ENCODE measurements at places on chromosomes 7 and 10.

DNA sequence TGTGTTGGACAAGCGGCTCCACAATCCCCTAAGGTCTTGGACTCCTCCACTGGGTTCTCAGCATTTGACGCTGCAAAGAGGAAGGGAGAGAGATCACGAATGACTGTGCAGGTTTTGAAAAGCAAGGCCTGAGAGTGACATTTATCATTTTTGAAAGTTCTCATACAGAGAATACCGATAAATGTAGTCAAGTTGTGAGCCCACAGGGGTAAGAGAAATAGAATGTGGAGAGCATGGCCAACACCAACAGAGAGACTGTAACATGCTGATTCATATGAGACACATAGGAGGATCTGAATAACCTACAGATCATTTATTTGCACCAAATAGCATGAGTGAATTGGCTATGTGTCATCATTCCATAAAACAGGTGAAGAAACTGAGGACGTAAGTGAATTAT is 230.5 kb upstream of the MBL2 start:
- no peak for DNase-seq

- no peak for DNase-seq
Measured at GRCh38 chr7:78129865-78130264, 331.3 kb downstream of the PHTF2 start.

DNA sequence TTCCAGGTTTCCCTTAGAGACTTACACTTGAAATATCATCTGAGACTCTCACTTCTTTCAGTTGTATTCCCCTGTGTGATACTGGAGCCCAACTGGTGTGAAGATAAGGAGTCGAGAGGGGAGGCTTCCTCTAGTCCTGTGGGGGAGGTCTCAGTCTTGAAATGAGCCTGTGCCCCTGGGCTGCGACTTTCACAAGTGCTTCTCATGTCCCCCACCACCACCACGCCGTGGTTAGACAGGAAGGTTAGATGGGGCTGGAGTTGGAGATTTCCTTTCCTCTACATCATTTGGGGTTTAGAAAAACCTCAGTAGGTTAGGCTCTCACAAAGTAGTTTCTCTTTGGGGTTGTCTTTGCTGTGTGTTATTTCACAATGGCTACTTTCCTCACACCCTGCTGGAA is 25.6 kb upstream of the MKX start:
- DNase-seq, result no peak

DNA sequence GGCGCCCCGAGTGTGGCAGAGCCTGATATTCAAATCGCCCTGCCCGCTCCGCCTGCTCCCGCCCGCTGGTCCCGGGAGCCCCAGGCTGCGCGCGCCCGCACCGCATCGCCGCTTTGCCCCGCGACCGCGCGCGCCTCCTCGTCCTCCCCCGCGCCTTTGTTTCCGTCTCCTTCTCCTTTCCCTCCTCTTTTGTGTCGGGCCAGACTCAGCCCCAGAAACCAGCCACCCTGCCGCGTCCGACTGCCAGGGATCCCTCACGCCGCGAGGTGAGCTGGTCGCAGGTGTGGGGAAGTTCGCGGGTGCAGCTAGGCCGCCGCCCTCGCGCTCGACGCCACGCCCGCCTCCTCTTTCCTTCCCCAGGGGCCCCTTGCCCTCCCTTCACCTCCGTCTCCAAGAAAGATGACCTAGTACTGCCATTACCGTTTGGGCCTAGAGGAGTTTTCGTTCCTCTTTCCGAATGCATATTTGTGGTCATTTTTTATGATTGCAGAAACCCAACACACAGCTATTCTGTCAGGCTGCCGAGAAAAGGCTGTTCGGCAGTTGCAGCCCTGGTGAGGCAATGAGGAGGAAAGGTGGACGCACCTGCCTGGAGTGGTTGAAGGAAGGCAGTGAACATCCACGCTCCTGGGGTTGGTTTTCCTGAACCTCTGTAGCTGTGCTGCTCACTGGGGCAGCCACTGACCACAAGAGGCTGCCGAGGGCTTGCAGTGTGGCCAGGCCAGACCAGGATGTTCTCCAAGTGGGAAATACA is 107.3 kb downstream of the SNX10 start:
- DNase-seq, result peak; percentile 25

- DNase-seq, result no peak
Measured at GRCh38 chr10:110269374-110270318, 35.1 kb downstream of the SMNDC1 start.

- no peak for DNase-seq
Measured at GRCh38 chr10:74738052-74738451, 88.3 kb upstream of the KAT6B start.

DNA sequence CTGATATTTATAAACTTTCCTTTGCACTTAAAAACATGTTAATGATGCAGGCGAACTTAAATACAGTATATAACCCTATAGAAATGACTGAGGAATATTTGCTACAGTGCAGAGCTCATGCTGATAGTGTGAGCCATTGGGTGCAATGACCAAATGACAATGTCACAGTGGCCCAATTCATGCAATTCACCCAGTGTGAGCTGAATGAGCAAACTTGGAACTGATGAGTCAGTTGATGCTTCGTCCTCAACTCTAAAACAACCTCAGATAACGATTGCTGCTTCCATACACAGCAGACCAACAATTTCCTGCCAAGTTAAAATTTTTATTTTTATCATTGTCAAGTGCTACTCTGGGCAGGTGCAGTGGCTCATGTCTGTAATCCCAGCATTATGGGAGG is 12.1 kb upstream of the ZC3HAV1L start:
- DNase-seq, result peak; percentile 61

DNA sequence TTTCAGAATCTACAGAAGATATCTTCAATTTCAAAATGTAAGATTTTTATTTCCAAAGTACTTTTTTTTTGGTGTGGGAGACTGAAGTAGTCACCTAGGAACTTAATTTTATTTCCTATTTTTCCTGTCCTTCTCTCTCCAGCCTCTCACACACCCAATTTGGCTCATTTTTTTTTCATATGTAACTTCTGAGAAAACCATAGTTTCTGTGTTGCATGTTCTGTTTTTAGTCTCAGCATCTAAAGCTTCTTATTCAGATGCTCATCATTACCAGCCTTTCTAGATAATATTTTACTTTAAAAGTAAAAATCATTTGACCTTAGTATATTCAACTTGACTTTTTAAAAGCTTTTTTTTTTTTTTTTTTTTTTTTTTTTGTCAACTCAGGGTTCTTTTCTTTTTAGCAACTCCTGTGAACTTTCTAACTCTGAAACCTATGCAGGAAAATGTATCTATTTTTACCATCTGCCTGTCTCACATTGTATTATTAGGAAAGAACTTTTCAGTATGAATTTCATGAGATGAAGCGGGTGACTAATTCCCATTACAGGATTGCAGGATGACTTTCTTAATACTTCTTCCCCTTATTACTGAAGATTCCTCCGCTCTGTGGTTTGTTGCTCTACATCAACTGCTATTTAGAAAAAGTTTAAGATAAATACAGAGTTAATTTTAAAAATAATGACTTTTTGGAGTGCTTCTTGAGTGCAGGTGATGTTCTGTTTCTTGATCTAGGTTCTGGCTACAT is 73.6 kb upstream of the LSM8 start:
- DNase-seq, result no peak

- no peak for DNase-seq
Measured at GRCh38 chr10:34834274-34834673, 19.2 kb upstream of the PARD3 start.

DNA sequence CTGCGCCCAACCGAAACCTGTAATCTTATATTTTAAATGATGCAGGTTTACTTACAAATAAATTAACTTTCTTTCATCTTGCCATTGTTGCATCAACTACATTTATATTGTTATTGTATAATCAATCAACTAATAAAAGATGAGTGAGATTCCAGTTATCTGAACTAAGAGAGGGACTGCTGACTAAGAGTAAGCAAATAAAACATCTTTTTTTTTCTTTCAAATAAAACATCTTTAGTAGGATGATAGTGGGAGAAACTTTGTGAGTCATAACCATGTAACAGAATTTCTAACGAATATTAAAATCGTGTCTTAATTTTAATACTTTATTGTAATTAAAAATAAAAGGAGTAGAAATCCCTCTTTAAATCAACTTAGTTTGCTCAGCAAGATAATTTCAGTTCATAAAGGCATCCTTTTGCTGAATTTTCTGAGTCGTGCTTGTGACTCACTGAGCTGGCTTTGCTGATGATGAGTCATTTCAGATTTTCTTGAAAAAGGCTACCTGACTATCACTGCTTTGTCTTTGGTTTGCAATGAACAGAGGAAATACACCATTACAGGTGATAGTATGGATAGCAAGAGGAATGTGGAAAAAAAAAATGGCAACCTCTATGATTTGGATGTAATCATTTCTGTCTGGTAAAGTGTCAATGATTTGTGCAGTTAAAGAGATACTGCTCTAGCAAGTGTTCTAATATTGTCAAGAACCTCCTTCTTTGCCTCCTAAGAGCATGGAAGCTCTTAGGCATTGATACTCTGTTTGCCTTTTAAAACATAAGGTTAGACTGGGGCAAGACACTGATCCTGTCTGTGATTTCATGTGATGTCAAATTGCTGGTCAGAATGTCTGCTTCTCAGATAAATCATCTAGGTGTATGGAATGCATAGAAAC is 119.5 kb downstream of the GPR158 start:
- DNase-seq, result no peak

GRCh38 chr7:105728028-105728427 is 146.7 kb upstream of the EFCAB10 start:
- no peak for DNase-seq

DNA sequence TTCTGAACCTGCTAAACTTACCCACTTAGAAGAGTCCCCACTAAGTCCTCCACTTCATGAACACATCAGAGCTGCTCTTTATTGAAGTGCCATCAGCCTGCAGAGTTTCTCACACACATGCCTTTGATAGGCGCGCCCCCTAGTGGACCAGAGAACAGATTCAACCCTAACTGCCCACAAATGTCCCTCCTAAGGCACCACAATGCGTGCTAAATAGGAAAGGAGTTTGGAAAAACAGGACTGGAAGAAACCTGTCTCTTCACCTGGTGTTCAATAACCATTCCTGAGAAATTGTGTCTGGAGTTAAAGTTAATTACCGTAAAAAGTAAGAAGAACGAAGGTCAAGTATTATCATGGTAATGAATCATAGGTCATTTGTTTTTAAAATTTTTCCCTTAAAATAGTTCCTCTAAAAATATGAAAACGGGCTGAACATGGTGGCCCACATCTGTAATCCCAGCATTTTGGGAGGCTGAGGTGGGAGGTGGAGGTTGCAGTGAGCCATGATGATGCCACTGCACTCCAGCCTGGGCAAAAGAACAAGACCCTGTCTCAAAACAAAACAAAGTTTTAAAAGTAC is 249.7 kb downstream of the ELMO1 start:
- peak; percentile 79 for DNase-seq

- no peak for DNase-seq
Measured at GRCh38 chr10:6128591-6129251, 39.9 kb downstream of the RBM17 start.

- DNase-seq, result no peak
Measured at GRCh38 chr7:6218329-6218728, 54.1 kb downstream of the CYTH3 start.

DNA sequence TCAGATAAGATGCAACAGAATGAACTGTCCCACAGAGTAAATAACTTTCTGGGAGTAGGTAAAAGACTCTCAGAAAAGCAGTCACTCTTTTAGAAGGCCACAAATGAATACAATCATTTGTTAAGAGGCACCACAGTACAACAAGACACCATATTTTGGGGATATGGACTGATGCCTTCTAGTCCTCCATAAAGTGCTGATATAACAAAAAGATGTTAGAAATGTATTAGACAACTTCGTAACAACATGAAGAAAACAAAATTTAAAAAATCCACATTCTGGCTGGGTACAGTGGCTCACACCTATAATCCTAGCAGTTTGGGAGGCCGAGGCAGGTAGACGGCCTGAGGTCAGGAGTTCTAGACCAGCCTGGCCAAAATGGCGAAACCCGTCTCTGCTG is 111.3 kb downstream of the HIPK2 start:
- no peak for DNase-seq

DNA sequence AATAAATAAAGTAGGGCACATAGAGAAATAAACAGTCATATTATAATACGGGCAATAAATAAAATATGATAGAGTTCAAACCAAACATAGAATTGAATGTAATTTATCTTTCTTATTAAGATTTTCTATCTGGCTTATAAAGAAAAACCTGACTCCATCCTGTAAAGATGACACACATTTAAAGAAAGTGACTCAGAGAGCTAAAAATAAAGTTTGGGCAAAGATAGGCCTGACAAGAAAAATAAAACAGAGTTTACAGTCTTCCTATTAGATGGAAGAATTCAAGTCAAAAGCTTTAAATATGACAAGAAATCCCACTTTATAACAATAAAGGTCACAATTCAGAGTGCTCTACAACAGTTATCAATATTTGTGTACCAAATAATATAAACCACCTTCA is 580.6 kb downstream of the PHTF2 start:
- no peak for DNase-seq
